NCI-H1930 (cell line): ENCODE measurements at places on chromosomes 6 and 20.

GRCh38 chr6:119158057-119158848 is 79.8 kb upstream of the FAM184A start:
- no peak for DNase-seq

DNA sequence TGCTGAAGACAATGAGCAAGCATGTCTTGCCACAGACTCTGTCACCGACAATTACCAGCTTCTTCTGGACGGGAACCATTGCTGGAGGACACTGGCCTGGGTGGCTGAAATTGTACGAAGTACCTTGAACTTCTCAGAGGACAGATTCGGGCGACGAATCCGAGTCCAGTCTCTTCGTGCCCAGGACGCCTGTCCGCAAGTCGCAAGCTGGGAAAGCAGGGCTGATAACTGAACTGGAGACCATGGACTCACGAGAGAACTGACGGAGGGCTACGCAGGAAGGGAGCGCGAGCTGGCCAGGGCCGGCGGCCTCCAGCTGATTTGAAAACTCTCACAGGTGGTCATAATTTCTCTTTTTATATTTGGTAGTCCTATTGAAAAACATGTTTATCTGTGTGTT is 1229.5 kb upstream of the MAP3K7 start:
- DNase-seq = no peak

DNA sequence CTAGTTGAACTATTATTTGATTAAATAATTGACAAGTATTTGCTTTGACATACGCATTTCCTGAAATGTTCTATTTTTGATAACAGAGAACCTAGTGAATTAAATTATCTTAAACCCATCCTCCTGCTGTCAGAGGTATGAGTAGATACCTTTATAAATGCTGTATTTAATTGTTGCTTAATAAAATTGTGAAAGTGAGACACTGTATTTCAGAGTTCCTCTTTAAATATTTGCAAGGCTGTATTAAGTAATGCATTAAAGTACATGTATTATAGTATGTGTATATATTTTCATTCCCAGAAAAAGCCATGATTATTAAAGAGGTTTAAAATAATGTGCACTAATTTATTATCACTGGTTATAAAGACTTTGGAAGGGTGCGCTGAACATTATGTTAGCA is 483.8 kb downstream of the TFAP2B start:
- no peak for DNase-seq

DNA sequence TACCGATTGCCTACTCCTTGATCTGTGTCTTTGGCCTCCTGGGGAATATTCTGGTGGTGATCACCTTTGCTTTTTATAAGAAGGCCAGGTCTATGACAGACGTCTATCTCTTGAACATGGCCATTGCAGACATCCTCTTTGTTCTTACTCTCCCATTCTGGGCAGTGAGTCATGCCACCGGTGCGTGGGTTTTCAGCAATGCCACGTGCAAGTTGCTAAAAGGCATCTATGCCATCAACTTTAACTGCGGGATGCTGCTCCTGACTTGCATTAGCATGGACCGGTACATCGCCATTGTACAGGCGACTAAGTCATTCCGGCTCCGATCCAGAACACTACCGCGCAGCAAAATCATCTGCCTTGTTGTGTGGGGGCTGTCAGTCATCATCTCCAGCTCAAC is 13.5 kb downstream of the CCR6 start:
- no peak for DNase-seq

DNA sequence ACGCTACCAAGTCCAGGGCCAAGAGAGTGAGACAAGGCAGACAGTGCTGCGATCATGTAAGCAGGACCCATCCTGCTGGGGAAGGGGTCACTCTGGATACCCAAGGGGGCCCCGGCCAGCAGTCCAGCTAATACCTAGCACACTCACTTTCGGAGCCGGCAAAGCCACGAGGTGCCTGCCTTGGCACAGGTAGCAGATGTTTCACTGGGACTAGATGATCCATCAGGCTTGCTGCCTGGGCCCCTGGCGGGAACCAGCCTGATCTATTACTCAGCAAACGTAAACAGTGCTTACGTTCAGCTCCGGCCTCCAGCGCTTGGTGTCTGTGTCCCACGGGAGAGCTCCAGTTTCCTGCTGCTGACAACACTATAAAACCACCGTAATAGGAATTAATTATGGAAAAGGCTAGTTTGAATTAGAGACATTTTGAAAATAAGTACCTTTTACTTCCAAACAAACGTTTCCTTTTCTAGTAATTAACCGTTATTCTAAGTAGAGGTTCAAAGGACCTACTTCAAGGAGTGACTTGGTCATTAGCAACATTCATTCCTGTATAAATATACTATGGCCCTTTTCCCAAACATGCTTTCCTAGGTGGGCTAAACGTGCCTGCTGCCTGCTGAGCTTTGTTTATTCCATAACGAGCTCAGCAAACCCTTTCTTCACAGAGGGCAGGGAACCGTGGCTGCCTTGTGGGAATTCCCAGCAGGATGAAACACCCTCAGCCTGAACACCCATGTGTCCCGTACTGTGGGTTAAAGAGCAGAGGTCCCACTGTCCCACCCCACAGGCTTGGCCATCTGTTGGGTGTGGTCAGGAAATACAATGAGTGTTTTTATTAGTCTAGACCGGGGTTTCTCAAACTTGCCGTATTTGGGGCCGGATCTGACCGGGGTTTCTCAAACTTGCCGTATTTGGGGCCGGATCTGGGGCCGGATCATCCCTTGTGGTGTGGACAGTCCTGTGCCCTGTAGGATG is 18.4 kb downstream of the SLC22A23 start:
- DNase-seq = peak; percentile 72

DNA sequence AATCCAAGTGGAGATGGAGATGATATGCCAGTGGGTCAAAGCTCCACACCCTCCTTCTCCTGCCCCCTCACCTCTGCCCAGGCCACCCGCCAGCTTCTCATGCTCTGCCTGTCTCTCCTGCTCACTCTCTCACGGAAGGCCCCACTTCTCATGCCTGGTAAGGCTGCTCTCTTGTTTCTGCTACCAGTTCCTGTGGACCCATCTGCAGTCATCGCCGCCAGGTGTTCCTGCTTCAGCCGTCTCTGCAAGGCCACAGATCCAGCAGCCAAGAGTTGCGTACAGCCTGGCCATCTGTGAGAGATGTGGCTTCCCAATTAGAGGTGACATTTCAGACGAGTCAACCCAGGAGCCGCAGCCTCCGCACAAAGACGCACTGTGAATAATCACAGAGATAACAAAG is 40.8 kb upstream of the NXT1 start:
- no peak for DNase-seq

DNA sequence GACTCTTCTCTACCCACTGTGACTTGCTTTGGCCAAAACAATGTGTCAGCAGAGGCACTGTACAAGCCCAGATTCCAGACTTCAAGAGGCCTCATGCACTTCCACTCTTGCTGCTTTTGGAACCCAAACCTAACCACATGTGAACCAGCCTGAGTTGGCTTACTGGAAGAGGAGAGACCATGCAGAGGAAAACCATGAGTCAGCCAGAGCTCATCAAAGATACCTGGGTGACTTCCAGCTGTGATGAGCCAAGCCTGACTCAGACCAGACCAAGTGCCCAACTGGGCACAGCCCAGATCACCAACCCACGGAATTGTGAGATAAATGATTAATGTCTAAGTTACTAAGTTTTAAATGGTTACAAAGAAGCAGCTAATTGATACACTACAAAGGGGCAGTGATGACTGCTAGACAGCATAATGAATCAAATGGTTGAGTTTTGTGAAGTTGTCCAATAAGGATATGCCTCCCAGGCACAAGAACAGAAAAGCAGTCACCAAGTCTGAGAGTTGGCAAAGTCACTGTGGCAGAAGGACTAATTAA is 16.2 kb upstream of the BEND6 start:
- no peak for DNase-seq

DNA sequence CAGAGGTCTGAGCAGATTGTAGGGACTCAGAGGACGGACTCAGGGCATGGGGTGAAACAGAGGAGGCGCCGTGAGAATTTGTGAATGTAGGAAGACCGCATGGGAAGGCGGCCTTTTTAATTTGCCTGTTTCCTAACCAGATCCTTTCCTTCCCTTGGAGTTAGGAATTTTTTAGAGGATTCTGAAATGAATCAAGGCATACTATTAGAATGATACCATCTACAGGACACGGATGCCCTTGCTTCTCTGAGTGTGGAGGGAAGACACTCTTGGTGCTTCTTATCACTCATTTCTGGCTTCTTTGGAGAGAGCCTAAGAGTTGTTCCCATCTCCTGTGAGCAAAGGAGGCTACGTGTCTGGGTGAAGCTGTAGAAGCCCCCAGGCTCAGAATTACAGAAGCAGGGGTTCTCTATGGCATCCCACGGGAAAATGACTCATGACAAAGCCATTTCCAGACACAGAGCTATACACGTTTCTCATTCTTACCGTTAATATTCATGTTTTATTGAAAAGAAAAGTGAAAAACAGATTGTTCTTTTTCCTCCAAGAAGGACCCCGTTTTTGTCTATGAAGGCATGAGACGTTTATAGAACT is 148.5 kb downstream of the EDN3 start:
- no peak for DNase-seq
